BJ (cell line): ENCODE measurements at places on chromosomes 11 and 22. TPM values are rescaled to one million over a fixed set of nuclear protein-coding genes. Genes with fewer than 3 reads are reported as not detected.

NRXN2 gene
- 0.05 and 0.20 TPM in 2 replicates for polyA plus RNA-seq

ACR gene
- 0.12 TPM in 1 of 2 replicates, not detected in the other for polyA plus RNA-seq

C11orf42 gene
- not detected in 2 replicates for polyA plus RNA-seq

TMPRSS13 gene
- polyA plus RNA-seq = not detected in 2 replicates

LDHAL6A gene
- polyA plus RNA-seq = not detected in 2 replicates

TSPAN18 gene
- polyA plus RNA-seq = 0.20 and 0.55 TPM in 2 replicates

CNTF gene
- 0.15 and 0.63 TPM in 2 replicates for polyA plus RNA-seq

BARX2 gene
- polyA plus RNA-seq = not detected in 2 replicates

LARGE1 gene
- 5.4 and 8.5 TPM in 2 replicates for polyA plus RNA-seq

MOB2 gene
- polyA plus RNA-seq = 36.0 and 61.3 TPM in 2 replicates

SEPTIN5 gene
- polyA plus RNA-seq = 21.0 and 38.8 TPM in 2 replicates

APOA1 gene
- polyA plus RNA-seq = not detected in 2 replicates

TBCEL gene
- 8.6 and 21.0 TPM in 2 replicates for polyA plus RNA-seq

IL18 gene
- 1.5 and 2.7 TPM in 2 replicates for polyA plus RNA-seq

KRTAP5-8 gene
- polyA plus RNA-seq = not detected in 2 replicates

SDHD gene
- polyA plus RNA-seq = 131 and 207 TPM in 2 replicates

GAL3ST1 gene
- not detected in 2 replicates for polyA plus RNA-seq

POU2AF1 gene
- polyA plus RNA-seq = not detected in 2 replicates

OAF gene
- polyA plus RNA-seq = 32.8 and 47.5 TPM in 2 replicates

MGAT3 gene
- polyA plus RNA-seq = 0.53 and 0.66 TPM in 2 replicates

HEPN1 gene
- polyA plus RNA-seq = not detected in 2 replicates
